Stimulated activated CD4-positive, alpha-beta T cell treated with anti-CD3 and anti-CD28 coated beads, Interleukin-12 subunit alpha, Interleukin-12 subunit beta, amount 100 ng/mL, for 4 hours (primary cell): ENCODE measurements at places on chromosomes 1 and 21.

GRCh38 chr1:41955461-41956159, 36.9 kb upstream of the HIVEP3 start:
- DNase-seq = no peak

- no peak for DNase-seq
Observed at GRCh38 chr1:6301526-6301925, 40.6 kb upstream of the GPR153 start.

GRCh38 chr1:200625381-200625824, 4.9 kb upstream of the KIF14 start:
- no peak for DNase-seq

DNA sequence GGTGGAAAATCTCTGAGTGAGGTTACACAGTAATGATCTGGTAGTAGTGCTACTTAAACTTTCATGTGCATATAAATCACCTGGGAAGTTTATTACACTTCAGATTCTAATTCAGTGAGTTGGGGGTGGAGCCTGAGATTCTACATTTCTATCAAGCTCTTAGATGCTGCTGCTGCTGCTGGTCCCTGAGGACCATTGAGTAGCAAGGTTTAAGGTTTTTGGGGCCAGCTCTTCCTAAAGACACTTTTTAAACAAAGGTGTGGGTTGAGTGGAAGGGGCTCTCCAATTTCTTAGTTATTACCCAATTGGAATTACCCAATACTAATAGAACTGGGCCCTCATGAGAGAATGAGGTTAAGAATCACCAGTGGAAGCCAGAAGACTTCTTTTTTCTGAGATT, 29.5 kb downstream of the KCNA3 start:
- no peak for DNase-seq

- no peak for DNase-seq
Observed at GRCh38 chr1:224429616-224430326, 4.8 kb downstream of the WDR26 start.

GRCh38 chr1:154760469-154760933, 109.6 kb downstream of the KCNN3 start:
- DNase-seq = peak; percentile 90

DNA sequence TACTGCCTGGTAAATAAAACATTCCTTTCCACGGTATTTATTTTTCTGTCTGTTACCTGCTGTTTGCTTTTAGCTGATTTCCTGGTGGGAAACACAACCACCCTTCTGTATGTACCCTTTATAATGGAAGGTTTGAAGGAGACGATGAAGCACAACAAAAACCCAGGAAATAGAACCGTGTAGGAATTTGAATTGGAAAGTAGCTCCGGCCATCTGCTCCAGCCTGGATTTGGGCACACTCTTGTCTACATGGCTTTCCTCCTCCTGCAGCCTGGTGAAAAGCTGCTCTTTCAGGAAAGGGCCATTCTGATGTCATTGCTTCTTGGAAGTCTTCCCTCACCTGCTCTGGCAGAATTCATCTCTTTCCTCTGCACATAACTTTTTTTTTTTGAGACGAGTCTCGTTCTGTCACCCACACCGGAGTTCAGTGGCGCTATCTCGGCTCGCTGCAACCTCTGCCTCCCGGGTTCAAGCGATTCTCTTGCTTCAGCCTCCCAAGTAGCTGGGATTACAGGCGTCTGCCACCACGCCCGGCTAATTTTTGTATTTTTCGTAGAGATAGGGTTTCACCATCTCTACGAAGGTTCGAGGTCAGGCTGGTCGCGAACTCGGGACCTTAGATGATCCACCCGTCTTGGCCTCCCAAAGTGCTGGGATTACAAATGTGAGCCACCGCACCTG, 2.7 kb downstream of the AK4 start:
- no peak for DNase-seq

DNA sequence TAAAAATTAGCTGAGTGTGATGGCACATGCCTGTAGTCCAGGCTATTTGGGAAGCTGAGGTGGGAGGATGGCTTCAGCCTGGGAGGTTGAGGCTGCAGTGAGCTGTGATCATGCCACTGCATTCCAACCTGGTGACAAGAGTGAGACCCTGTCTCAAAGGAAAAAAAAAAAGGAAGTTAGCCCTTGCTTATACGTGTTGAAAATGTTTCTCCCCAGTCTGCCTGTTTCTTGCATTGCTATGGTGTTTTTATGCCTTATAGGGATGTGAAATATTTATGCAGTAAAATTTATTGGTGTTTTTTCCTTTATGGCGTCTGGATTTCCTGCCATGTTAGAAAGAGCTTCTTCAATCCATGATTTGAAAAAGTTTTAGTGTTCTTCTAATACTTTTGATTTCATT, 3.6 kb upstream of the RERE start:
- DNase-seq = no peak

- DNase-seq = no peak
Observed at GRCh38 chr1:240500647-240501046, 111.3 kb downstream of the GREM2 start.

DNA sequence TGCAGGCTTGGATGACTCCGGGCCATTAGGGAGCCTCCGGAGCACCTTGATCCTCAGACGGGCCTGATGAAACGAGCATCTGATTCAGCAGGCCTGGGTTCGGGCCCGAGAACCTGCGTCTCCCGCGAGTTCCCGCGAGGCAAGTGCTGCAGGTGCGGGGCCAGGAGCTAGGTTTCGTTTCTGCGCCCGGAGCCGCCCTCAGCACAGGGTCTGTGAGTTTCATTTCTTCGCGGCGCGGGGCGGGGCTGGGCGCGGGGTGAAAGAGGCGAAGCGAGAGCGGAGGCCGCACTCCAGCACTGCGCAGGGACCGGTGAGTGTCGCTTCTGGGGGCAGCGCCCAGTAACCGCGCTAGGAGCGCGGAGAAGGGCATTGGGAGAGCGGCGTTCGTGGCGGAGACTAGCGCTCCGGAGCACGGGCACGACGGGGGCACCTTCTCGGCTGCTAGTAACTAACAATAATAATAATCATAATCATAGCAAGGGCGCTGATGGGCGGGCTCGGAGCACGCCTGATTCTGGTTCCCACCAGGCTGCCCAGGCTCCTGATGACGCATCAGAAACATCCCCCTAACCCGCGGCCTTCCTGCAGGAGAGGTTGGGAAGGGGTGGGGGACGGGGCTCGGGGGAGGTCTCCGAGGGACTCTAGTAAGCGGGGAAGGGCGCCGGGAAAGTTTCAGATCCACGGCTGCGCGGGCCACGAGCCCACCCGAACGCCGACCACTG, at the start of gene MX1:
TSS of gene MX1 (plus strand) at position 286 of the 722 bp plus-strand sequence. CDS start 5,832 bp downstream, outside the sequence.
- DNase-seq = peak; percentile 77

GRCh38 chr1:147683163-147683763, 12.9 kb upstream of the ACP6 start:
- DNase-seq = no peak

GRCh38 chr1:172630868-172631267, 28.0 kb upstream of the FASLG start:
- DNase-seq = no peak

DNA sequence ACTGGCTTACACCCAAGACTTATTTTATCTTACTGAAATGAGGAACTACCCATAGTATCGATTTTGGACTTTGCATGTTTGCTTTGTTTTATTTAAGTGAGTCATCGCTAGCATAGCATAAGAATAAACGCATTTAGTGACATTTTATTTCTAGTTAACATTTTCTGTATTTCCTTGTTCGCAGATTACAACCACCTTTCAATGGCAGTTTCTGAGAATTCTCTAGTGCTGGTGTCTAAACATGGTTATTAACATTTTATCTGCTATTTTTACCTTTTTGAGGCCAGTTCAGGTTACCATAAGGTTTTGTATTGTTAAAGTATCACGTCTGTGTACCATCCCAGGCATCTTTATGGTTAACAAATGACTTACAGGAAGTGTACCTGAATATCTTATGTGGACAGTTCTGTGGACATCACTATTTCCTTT, 24.5 kb downstream of the EEIG2 start:
- DNase-seq = no peak

DNA sequence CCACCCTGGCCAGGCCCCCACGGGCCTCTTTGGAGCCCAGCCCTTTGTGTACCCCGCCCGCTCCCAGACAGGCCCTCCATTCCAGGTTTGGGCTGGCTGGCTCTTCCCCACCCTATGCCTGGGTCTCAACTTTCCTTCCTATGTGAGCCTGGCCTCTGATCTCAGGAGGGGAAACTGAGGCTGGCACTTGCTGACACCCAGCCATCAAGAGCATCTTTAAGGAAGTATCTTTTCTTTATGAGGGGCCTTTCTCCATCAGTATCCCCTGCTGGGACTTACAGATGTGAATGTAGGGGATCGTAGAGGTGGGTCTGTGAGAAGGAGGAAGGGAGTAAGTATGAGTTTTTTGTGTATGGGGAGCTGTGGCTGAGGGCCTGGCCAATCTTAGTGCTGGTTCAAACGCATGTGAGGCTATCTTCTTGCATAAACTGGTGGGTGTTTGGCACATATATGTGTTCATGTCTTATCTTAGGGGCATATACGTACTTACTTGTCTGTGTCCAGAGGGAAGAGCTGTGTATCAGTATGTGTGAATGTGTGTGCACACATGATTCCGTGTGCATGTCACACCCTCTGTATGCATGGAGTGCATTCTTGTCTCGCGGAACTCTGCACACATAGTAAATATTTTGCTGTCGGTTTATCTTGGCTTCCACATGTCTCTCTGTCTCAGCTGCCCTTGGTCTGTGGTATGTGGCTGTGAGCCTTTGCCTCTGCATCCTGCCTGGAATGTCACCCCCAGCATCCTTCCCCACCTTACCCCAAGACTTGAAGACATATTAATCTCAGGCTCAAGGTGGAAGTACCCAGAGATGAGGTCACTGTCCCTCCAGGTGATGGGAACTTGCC, 5.4 kb downstream of the NECTIN4 start:
- DNase-seq = no peak

DNA sequence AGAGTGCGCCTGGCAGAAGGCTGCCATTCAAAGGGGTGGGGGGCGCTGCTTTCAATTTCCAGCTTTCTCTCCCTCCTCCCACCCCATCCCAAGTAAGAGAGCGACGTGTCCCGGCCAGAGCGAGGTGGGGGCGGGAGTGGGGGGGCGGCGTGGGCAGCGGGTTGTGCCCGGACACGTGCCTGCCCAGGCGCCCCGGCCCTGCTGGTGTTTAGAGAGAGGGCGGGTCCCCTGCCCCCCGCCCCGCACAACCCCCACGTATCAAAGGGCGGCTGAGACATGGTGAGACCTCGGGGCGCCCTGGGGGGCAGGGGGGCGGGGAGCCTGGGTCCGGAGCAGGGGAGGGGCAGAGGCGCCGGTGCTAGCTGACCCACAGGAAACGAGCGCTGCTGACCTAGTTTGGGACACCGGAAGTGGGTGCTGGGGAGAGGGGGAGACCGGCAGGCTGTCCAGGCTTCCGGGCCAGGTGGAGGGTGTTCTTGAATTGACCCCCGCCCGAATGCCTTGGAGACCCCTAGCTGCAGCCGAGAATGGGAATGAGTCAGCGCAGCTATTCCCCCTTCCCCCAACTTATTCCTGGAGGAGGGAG, 1.3 kb downstream of the ZBTB7B start:
- no peak for DNase-seq

- DNase-seq = no peak
Observed at GRCh38 chr1:31421371-31422040, 8.5 kb downstream of the SERINC2 start.

- no peak for DNase-seq
Observed at GRCh38 chr1:113905435-113905861, 322 bp downstream of the DCLRE1B start.

- no peak for DNase-seq
Observed at GRCh38 chr1:215842905-215843304, 275.8 kb downstream of the KCTD3 start.

- DNase-seq = peak; percentile 4
Observed at GRCh38 chr1:113903501-113904292, 902 bp downstream of the AP4B1 start.

GRCh38 chr21:41923186-41923585, 30.6 kb downstream of the C2CD2 start:
- DNase-seq = no peak

DNA sequence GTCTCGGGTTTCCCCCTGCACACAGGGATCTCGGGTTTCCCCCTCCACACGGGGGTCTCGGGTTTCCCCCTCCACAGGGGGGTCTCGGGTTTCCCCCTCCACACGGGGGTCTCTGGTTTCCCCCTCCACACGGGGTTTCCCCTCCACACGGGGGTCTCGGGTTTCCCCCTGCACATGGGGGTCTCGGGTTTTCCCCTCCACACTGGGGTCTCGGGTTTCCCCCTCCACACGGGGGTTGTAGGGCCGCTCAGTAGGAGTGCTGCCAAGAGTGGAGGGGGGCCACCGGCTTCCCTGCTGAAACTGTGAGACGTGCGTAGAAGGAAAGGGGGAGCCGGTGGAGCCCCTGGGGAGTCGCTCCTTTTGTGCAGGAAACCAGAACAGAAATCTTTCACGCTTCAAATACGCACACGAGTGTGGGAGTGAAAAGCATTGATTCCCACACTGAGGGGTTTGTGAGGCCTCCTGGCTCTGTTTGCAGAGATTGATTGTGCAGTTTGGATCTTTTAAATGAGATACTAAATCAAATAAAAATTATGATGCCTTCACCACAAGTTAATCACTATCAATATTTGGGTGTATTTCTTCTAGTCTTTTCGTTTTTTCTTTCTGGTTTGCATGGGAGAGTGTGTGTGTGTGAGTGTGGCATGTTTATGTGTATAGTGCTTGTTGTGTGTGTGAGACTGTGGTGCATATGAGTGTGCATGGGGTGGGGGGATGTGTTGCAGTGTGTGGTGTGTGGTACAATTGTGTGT, 54.3 kb upstream of the TRAPPC10 start:
- DNase-seq = no peak

DNA sequence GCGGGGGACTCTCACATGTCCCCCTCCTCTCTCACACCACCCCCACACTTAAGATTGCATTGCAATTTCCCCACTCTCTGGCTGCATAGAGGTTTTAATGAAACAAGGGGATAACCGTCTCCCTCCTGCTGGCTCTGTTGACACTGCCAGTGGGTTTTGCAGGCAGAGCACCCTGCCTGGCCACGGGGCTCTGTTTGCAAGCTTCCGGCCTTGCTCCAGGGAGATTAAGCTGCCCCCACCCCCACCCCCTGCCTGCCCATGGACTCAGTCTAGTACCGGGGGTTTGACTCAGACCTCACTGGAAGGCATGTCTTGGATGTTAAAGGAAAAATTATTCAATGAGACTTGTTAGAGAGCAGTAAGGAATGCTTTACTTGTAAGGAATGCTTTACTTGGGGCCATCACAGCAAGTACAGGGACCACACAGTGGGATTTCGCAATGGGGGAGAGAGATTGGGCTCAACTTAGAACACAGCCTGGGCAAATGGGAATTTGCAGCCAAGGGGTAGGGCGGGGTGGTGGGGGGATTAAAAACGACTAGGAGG, 101.0 kb downstream of the AJAP1 start:
- DNase-seq = no peak

GRCh38 chr1:24329331-24329730, 10.2 kb downstream of the GRHL3 start:
- no peak for DNase-seq

DNA sequence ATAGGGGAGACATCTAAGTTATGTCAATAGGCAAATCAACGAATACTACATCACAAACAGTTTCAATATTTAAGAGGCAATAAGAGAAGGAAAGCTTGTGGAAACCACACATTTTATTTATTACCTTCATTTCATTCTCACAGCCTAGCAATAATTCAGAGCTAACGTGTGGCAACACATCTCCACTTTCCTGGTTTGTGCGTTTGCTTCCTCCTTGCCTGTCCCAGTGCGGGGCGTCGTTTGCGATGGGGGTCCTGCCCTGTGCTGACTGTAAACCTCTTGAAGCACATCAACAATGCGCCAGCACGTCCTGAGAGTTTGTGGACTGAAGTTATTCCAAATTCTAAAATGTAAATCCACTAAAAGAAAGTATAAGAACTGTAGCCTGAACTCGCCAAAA, 14.4 kb upstream of the VPS26C start:
- no peak for DNase-seq

GRCh38 chr21:24259241-24259640, 1348.0 kb downstream of the MRPL39 start:
- DNase-seq = no peak
